ENCODE measurements at places on chromosomes 3 and 15.
A peak's percentile ranks its signal among the peaks of the same experiment; 100 is the strongest.

DNA sequence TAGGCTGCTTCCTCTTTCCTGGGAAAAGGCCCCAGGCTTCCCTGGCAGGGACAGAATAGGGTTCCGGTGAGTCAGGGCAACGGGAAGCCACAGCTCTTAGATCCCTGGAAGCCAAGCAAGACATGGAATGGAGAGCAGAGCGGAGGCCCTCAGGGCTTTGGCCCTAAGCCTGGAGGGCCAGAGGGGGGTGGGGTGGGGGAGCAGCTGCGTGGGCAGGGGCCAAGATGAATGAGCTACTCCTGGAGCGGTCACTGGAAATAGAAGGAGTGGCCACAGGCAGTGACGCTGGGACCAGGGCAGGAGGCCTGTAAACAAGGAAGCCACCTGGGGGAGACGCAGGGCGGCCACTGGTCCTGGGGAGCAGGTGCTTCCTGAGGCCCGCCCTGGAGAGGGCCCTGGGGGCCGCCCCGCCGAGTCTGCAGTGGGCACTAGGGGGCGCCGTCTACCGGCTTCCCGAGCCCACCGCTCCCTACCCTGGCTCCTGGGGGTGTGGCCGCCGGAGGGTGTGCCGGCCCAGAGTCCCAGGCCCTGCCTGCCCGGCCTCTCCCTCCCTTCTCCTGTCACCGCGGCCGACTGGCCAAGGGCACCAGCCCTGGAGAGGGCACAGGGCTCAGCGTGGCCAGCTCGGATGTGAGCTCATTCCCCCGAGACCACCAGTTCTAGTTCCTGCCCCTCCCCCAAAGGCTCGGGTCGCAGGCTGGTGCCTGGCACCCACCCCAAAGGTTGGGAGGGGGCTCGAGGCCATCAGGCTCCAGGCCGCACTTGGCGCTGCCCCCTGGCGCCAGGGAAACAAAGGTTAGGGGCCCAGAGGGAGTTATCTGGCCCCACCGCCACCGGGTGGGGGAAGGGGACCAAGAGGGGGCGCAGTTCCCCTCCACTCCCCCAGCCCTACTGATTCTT is 12.1 kb downstream of the VPS18 start:
- DNase-seq: peak; percentile 88

- no peak for DNase-seq
Measured at GRCh38 chr15:61830536-61831330, 229.5 kb downstream of the VPS13C start.

DNA sequence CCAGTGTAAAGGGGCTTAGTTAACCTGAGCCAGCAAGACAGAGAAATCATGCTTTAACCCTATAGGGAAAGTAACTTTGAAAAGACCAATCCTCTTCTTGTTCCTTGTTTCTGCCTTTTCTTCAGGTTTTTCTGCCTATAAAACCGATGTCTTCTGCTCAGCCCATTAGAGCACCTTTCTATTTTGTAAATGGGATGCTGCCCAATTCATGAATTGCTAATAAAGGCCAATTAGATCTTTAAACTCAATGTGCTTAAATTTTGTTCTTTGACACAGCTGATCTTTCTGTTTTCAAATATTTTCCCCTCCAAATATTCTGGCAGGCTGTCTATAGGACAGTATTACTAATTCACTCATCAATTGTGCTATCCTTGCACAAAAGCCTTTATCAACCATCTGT is 33.8 kb upstream of the SPTSSB start:
- no peak for DNase-seq

GRCh38 chr3:28850186-28850585 is 430.7 kb upstream of the RBMS3 start:
- DNase-seq: no peak

GRCh38 chr15:84749111-84749991 is 959 bp downstream of the ZNF592 start:
- peak; percentile 48 for DNase-seq

GRCh38 chr15:65512807-65513416 is 4.6 kb downstream of the DPP8 start:
- DNase-seq: no peak

- no peak for DNase-seq
Measured at GRCh38 chr3:141093397-141093796, 42.2 kb downstream of the SPSB4 start.

- no peak for DNase-seq
Measured at GRCh38 chr15:60477916-60478565, 901 bp downstream of the ICE2 start.

DNA sequence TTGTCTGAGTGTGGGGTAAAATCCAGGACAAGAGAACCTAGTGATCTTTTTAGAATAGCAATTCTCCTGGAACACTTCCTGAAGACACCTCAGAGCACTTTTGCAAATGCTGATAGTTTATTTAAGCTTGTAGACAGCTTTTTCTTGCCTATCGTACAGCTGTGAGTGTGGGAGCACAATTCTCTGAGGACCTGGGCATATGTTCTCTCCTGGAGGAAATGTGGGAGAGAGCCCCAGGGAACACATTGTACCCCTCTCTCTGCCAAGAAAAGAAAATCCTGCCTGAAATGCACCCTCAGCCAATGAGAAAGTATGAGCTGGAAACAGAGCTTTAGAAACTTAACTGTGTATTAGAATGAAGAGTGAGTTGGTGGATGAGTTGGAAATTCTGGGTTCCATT is 308.3 kb upstream of the SEMA6D start:
- DNase-seq: no peak

GRCh38 chr3:38116471-38117162 is 20.3 kb downstream of the ACAA1 start:
- no peak for DNase-seq

DNA sequence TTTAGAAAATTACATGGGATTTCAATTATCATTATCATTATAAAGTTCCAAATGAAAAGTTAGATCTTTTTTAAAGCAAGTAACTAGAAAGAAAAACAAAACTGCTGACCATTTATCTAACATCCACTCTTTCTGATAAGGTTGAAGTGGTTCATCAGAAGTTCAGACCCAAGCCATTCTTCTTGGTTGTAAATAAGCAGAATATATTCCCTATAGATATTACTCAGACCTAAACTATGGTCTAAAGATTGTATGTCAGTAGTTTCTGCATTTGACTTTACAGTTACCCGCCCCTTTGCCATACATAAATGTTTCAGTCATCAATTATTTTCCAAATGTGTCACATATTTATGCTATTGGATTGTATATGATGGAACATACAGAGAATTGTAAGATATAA is 136.7 kb downstream of the PLOD2 start:
- DNase-seq: no peak

- DNase-seq: no peak
Measured at GRCh38 chr3:168165390-168166269, 69.9 kb upstream of the GOLIM4 start.

DNA sequence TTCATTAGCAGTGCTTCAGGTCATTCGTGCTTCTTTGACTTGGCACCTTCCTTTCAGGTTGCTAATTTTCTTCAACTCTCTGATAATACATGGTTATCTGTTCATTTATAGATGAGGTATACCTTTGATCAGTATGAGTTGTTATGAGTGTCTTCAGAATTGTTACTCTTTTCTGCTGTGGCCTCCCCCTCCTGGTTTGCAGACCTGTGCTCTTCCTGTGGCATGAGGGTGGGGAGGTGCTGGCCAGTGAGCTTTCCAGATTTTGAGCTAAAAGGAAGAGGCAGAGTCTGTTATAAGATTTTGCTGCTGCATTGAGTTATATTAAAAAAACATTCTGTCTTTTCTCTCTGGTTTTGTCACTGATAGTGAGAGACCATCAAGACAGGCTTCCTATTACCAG is 30.8 kb upstream of the GOLGA6L9 start:
- DNase-seq: no peak

GRCh38 chr3:123112232-123112631 is 45.4 kb downstream of the PDIA5 start:
- no peak for DNase-seq

DNA sequence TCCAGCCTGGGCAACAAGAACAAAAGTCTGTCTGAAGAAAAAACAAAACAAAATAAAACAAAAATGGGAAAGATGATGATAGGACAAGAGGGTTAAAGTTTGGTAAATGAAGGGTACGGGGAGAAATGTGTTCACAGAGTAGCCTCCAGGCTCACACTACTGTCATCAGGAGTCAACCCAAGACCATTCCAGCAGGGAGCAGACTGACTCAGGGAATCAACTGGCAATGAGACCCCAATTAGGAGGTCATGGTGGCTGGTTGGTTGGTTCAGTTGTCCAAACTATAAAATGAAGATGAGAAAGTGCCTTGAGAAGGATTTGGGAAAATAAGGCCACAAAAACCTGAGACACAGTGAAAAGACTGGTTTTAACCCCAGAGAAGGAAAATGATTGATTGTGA is 51.8 kb downstream of the KLHL6 start:
- DNase-seq: no peak

DNA sequence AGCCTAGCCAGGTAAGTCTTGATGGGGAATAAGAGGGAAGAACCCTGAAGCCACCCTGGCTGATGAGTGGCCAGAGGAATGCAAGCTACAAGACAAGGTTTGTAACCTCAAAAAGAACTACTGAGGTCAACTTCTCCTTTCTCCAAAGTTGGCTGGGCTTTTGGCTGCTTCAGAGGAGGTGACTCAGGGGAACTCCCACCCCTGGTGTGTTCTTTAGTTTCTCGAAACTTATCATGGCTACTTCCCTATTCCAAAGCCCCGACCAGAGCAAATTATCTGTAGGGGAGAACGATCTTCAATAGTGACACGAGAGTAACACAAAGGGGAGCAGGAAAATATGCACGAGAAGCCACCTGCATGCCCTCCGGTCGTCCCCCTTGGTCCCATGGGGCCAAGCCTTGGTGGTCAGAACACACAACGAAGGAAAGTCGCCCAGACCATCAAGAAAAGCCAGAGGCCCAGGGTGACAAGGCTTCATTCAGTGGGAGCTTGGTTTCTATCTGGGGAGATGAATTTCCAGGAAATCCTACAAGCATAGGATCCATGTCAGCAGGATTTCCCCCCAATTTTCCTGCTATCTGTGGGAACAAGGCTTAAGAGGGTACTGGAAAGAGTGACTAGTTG is 6.5 kb upstream of the BCL2A1 start:
- no peak for DNase-seq

- DNase-seq: no peak
Measured at GRCh38 chr3:170418422-170419398, at the start of gene CLDN11. Gene CLDN11, plus strand, starts transcription at chr3:170418868. Its CDS starts 199 bp downstream, at chr3:170419067.

GRCh38 chr3:39917065-39917773 is 107.8 kb downstream of the MYRIP start:
- DNase-seq: no peak

DNA sequence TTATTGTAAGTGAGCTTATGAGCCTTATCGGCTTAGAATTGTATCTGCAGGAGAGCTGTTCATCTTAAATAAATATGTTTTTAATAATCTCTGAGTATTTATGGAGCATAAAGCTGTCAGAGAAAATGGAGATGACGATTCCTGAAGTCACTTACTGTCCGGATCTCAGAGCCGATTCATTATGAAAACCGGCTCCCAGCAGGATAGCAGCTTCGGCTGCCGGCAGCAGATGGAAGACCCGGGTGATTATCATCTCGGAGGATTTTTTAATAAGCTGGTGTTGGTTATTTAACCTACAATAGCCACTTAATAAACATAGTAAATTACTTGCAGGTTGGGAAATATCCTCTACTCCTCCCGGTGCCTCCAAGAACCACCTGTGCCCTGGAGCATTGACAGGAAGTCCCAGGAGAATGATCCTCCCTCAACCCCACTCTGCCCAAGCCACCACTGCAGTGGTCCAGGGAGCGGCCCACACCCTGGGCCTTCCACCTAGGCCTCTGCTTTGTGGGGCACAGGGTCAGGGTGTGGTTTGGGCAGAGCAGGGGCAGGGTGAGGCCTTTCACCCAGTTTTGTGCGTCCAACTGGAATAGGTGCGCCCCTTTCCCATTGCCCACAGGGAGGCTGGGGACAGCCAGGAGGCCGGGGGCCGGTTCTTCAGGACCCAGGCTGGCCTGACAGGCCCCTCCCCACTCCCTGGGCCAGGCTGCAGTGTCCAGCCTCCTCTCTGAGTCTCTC is 42.2 kb upstream of the PRR23E start:
- DNase-seq: no peak
